ENCODE measurements at places on chromosomes 3 and 15.

DNA sequence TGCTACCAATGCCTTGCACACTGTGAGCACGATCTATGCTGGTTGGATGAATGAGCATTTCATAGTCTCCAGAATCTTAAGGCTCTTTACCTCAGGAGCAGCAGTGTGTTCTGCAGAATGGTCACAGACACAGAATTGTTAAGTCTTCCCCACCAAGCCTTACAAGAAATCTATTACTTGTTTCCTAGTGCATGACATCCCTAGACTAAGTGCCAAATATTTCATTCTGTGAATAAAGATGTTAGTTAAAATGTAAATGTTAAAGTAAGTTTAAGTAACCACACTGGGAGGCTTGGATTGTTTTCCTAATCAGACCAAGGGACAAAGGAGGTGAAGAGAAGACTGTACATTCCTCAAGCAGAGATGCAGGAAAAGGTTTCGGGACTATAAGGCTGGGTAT is 4.1 kb upstream of the TNFSF10 start:
- no peak for DNase-seq

DNA sequence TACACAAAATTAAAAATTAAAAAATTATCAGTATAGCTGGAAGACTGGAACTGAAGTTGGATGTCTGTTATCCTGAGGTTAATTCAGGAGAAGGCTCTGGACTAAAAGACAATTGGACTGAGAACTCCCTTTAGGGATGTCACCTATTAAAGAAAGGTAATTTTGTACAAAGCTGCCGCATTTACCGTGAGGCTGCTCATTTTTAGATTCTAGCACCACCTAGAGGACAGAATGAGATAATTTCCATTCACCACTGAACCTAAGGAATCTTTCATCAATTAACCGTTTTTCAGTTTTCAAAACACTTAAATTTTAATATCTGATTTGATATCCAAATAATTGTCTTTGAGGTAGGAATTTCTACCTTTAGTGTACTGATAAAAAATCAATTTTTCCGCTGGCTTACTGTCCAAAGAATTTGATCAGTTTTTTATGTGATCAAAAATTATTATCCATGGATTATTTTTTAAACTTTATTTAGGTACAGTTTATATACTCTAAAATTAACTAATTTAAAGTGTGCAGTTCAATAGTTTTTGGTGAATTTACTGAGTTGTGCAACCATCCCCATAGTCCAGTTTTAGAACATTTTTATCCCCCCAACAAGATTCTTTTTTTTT is 106.7 kb upstream of the TNIK start:
- peak; percentile 38 for DNase-seq

GRCh38 chr3:45692866-45693265 is 3.7 kb downstream of the SACM1L start:
- no peak for DNase-seq

DNA sequence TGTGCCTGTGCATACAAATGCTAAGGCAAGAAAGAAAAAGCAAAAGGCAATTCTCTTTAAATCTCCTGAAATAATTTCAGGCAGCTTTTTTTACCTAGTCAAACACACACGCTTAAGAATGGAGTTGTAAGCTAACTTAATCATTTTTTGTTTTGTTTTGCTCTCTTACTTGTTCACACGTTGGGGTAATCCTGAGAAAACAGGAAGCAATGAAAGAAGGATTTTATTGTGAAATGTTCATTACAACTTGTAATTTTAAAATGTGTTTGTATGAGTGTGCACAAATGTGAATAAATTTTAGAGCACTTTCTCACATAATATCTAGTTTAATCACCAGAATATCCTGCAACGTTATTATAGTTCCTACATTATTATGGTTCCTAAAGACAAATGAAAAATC is 263.8 kb downstream of the LPP start:
- no peak for DNase-seq

DNA sequence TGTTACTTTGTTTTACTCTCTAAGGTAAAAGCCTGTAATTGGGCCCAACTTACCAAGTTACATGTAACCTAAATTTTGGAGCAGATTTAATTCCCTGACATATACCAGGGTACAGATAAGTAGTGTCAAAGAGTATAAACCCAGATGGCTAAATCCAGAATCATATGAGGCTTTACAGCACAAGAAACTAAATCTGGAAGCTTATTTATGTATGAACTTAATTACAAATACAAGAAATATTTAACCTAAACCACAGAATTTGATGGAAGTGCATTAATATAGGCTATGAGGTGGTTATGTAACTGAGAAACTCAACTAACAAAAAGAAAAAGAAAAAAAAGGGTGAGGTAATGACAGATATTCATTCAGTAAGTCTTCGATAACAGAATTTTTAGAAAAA is 930.2 kb upstream of the ALCAM start:
- no peak for DNase-seq

GRCh38 chr3:152245498-152246170 is 23.1 kb upstream of the MBNL1 start:
- no peak for DNase-seq

GRCh38 chr3:58999134-58999773 is 50.6 kb downstream of the CFAP20DC start:
- no peak for DNase-seq

GRCh38 chr15:75639191-75639708 is 774 bp downstream of the IMP3 start:
- no peak for DNase-seq

DNA sequence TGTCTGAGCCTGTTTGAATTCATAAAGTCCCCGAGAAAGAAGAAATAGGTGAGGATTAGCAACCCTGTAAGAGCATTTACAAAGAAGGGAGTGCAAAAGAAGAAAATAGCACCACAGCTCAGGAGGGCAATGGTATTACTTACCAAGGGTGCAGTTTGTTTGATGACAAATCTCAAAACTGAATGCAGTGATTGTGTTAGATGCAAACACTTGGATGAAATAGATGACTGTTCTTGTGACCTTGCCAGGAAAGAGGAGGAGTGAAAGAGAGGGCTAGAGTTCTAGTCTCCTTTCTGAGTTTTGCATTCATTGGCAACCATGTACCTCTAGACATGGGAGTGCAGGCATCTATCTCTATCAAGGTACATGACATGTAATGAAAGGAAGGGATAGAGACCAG is 1030.8 kb upstream of the CFAP20DC start:
- no peak for DNase-seq

- DNase-seq = no peak
These were observed 1.1 kb downstream of the SLCO2A1 start for GRCh38 chr3:134028486-134029255.

- peak; percentile 88 for DNase-seq
These were observed 52.7 kb upstream of the SPATA12 start for GRCh38 chr3:57007521-57008460.

DNA sequence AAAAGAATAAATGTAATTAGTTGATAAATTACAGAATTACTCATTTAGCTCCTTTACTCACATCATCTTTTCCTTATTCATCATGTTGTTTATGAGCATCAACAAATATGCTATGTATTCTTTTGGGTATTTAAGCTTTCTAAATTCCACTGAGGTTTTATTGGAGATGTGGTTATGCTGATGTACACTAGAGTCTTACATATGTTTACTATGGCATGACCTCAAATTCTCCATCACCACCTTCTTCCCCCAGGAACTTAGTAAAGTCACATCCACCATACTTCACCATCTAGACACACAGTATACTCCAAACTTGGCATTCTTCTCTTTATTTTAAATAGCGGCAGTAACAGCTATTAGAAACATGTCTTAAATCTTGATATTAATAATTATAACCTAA is 74.1 kb upstream of the MELTF start:
- no peak for DNase-seq

DNA sequence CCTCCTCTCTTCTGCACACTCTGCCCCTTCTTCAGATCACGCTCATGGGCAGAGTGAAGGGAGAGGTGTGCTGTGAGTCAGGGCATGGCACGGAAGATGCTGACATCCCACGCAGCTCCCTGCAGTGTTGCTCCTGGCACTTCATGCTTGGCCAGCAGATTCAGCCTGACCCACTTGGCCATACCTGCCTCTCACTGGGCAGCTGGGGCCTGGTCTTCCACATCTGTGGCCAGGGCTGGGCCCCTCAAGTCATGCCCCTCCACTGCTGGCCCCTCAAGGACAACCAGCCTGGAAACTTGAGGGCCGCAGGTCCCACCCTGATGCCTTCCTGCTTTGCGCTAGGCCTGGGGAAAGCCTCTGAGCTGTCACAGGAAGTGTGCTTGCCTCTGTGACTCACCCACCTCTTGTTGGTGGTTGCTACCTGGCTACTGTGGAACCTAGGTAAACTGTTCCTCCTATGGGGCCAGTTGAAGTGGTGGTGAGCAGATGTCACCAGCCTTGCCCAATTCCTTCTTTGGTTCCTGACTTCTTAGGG is 48.7 kb downstream of the BSN start:
- no peak for DNase-seq

DNA sequence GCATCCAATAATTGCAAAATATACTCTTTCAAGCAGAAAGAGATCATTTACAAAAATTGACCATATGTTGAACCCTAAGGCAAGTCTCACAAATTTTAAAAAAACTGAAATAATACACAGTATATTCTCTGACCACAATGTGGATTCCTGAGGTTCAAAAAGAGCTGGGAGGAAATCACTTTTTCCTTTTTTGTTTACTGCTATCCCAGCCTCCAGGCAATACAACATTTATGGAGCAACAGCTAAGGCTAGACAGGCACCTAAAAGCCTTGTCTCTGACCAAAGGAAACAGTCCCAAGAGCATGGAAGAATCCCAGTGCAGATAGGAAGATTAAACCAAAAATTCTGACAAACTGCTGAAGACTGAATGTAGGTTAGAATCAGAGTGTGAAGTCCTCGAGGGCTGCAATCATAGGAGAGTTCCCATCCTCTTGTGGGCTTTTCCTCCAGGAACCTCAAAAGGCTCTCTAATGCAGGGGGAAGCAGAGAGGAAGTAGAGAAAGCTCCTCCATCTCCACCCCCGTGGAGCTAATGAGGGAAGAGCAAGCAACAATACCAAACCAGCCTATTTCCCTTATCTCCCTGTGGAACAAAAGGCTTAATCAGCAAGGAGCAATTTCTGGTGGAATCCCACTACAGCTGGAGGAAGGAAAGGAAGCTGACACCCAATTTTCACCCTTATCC is 57.0 kb downstream of the TMCC1 start:
- DNase-seq = no peak

GRCh38 chr3:108295421-108296175 is 750 bp upstream of the HHLA2 start:
- no peak for DNase-seq

DNA sequence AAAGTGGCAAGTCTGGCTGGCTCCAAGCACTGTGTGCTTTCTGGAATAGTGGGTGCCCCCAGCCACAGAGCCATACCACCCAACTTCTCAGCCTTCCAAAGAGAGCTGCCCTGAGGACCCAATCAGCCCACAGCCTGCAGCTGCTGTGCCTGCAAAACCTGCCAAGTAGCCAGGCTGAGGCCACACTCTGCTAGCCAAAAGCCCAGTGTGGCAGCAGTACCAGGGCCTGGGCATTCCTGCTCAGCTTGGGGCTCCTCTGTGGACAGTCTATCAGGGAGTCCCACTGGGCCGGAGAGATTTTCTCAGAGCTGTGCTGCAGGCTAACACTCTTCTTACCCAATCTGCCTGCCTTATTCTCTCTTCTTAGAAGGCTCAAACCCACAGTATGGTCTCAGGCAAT is 136.5 kb downstream of the TPRA1 start:
- no peak for DNase-seq

GRCh38 chr3:113240841-113241240 is 29.5 kb downstream of the BOC start:
- no peak for DNase-seq

DNA sequence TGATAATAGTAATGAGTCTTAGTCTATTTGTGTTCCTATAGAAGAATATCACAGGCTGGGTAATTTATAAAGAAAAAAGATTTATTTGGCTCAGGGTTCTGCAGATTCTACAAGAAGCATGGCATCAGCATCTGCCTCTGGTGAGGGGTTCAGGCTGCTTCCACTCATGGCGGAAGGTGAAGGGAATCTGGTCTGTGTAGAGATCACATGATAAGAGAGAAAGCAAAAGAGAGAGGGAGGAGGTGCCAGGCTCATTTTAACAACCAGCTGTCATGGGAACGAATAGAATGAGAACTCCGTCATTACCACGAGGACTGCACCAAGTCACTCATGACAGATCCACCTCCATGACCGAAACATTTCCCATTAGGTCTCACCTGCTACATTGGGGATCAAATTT is 664.0 kb upstream of the SGO1 start:
- DNase-seq = no peak

DNA sequence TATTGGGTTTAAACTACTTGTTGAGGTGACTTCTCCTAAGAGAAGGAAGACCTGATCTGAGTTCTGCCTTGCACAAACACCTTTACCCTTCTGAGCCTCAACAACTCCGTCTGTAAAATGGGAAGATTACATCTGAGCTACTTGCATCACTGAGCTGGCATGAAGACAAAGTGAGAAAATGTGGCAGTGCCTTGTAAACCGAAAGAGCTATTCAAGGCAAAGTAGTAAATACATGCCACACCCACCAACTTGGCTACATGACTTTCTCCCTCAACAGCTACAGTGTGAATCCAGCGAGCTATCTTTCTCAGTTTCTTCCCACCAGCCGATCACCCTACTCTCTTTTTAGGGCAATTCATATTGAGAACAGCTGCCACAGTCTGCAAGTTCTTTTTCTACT is 148.3 kb downstream of the FOXB1 start:
- no peak for DNase-seq

DNA sequence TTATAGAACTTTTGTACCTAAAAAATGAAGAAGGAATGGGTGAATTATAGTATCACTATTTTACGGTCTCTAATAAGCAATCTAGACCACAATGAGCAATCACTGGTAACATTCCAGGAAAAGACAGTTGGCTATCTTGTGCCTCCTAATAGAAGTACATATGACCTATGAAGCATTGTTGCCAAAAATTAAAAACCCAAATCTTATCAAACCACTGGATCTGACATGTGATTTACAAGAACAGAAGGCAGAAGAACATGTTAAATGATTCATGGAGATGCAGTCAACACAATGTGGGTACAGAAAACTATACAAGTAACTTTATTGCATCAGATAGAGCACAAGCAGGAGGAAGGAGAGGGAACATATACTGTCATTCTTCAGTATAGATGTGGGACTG is 14.5 kb upstream of the HYKK start:
- no peak for DNase-seq

GRCh38 chr15:40857601-40858341 is 13.9 kb downstream of the SPINT1 start:
- peak; percentile 86 for DNase-seq

GRCh38 chr3:40768046-40768445 is 243.3 kb downstream of the ZNF621 start:
- DNase-seq = no peak

DNA sequence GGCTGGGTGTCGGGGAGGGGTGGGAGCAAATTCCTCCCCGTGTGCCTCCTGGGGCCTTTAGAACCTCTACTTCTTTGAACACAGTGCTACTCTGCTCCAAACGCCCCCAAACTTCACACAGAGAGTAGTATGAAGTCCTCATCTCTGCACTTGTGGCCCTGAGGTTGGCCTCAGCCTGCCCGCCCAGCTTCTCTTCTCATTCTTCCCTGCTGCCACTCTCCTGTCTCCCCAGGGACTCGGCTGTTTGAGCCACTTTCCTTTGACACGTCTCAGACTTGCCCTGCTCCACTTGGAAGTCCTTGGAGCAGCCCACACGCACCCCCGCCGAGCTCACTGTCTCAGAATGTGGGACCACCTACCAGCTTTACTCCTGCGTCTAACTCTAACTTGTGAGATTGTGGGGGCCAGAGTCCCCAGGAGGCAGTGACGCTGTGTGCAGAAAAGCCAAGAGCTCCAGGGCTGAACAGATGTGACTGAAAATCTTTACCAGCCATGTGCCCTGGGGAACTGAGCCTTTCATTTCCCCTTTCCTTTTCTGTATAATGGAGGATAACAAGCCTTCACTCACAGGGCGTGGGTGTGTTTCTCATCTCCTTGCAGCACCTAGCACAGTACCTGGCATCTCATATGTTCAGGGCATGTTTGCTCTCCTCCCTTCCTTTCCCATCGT is 233.6 kb upstream of the CTDSPL start:
- no peak for DNase-seq
